CD4-positive, alpha-beta T cell (primary cell): ENCODE measurements at places on chromosomes 4 and X.

DNA sequence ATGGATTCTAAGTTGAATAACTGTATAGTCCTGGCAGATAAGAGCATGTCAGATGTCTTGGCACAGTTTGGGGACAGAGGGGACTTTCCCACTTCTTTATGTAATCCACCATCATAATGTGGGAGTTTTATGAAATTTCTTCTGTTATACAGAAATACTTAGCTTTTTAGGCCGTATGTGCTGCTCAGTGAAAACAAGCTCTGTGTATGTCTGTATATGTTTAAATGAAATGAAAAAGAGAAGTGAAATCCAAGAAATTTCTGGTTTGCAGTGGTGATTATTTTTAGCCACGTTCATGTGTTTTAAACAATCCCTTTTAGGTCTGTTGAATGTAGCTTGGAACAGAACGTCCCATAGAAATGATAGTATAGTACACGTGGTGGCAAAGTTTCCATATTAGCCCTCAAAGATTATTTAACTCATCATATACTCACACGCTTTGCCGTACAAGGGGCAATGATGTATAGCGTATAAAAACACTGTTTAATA, 41.0 kb downstream of the GAB1 start:
- no peak for DNase-seq

DNA sequence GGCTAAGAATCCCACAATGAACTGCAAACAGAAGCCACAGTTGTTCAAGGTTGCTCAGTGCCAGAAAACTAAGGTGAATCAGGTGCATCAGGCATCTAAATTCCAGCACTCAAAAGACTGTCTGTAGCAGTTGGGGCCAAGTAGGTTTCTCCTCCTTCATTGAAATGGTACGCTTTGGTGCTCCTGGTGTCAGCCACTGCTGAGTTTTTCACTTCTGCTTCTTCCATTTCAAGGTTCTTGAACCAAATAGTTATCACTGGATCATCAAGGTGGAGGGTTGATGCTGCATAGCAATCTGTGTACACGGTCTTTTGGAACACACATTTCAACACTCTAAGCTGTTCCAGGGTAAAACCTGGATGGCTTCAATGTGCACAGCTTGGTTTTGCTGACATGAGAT, 74.4 kb downstream of the TMA16 start:
- DNase-seq: no peak

GRCh38 chrX:134679221-134679620, 20.9 kb upstream of the PLAC1 start:
- no peak for DNase-seq

GRCh38 chr4:135485371-135485770, 1283.8 kb upstream of the PABPC4L start:
- no peak for DNase-seq

DNA sequence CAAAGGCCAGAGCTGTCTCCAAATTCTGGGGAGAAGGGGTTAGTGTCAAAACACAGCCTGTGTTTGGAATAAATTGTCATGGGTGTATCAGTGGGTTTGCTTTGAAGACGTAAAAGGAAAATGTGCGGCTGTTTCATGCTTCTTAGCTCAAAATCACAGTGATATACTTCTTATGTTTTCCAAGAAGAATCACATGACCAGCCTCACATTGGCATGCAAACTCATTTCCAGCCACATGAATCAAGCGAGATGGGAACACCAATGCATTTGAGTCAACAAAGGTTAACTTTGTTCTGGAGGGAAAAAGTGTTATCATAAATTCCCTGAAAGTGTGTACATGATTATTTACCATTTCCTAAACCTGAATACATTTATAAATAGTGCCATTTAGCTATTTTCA, 19.0 kb upstream of the SPP1 start:
- DNase-seq: no peak

DNA sequence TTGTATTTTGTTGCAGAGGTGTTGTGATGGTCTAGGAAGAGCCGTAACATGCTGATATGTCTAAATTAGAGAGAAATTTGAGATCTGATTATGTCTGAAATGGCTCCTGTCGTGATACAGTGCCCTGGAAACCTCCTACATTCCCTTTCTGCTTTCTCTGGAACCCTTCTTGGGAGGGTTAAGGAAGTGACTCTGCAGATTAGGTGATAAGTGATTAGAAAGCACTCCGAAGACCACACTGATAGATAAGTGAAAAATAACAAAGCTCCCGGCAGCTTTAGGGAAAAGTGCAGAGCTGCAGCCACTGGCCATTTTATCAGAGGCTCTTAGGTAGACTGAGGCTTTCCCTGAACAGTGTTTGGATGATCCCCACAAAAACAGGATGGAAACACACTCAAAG, 110.6 kb downstream of the MGST2 start:
- DNase-seq: no peak

- DNase-seq: no peak
These were observed 1333.9 kb upstream of the TENM3 start for GRCh38 chr4:180909279-180909678.

GRCh38 chrX:18119856-18120255, 100.8 kb downstream of the BEND2 start:
- DNase-seq: no peak

DNA sequence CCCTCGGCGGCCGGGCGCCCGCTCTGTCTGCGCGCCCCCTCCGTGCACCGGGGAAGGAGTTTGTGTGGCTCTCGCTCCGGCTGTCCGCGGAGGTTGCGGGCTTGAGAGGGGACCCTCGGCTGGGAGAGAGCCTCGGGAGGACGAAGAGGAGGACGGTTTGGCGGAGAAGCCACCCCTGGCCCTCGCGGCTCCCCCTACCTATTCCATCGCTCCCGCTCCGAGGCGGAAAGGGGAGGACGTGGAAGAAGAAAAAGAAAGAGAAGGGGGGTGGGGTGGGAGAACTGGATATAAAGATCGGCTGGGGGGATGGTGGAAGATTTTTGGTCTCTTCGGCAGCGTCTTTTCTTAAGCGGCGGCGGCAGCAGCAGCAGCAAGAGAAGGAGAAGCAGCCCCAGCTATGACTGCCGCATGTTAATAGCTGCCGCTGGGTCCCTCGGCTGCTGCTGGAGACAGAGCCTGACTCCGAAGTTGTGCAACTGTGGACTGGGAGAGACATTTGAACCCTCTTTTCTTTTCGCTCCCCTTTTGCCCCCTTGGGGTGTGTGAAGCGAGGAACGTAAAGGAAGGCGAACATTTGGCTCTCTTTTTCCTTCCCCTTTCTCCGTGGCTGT, 895 bp downstream of the ADGRL3 start:
- DNase-seq: no peak

GRCh38 chrX:109926118-109926517, 76.8 kb upstream of the TMEM164 start:
- no peak for DNase-seq

- DNase-seq: no peak
These were observed 145.6 kb upstream of the GATB start for GRCh38 chr4:151906438-151906837.

- DNase-seq: no peak
These were observed 31.7 kb upstream of the SPRY1 start for GRCh38 chr4:123364906-123365305.

DNA sequence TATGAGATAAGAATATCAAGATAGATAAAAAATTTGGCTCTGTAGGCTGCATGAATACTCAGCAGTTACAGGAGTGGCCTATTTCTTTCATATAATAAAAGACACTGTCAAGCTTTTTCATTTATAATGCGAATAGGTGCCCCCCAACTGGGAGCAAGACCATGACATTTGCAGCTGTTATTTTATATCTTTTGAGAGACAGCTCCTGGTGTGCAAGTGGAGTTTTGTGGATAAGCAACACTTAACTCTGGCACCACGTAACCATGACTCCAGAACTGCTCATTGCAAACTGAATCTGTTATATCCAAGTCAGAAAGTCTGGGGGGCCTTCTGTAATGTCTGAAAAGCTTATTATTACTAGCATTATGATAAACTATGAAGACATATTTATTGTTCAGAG, 1372.4 kb downstream of the C4orf33 start:
- DNase-seq: no peak

DNA sequence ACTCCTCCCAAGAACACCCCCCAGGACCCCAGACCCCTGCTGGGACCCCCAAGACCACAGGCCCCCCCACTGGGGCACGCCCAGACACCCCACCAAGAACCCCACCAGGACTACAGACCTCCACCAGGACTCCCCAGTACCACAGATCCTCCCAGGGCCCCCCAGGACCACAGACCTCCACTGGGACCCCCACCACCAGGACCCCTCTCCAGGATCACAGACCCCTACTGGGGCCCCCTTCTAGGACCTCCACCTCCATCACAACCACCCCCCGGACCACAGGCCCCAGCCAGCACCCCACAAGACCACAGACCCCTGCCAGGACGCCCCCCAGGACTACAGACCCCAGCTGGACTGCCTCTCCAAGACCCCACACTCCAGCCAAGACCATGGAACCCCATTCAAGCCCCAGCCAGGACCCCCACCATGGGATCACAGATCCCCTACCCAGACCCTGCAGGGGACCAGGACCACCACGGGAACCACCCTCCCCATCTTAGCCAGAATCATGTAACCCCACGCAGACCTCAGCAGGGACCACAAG, 855 bp upstream of the DHRSX start:
- DNase-seq: no peak

- no peak for DNase-seq
These were observed 71.6 kb downstream of the AMOT start for GRCh38 chrX:112769034-112769433.

GRCh38 chr4:83852085-83852451, 316.2 kb downstream of the GPAT3 start:
- no peak for DNase-seq

DNA sequence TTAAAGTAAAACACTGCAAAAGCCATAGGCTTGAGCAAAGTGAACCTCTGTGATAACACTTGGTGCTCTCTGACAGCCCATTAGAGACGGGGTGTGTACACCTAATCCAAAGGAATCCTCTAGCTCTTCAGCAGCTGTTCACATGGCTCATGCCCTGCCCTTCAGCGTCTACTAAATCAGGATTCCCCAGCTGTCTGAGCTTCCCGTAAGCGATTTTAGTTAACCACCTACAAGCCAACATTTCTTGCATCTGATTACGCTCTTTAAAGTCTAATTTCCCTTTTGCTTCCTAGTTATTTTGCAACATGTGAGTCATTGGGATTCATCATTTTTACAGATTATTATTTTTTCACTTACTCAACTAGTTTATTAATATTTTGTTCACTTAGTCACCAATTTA, 6.5 kb downstream of the DMD start:
- DNase-seq: no peak

DNA sequence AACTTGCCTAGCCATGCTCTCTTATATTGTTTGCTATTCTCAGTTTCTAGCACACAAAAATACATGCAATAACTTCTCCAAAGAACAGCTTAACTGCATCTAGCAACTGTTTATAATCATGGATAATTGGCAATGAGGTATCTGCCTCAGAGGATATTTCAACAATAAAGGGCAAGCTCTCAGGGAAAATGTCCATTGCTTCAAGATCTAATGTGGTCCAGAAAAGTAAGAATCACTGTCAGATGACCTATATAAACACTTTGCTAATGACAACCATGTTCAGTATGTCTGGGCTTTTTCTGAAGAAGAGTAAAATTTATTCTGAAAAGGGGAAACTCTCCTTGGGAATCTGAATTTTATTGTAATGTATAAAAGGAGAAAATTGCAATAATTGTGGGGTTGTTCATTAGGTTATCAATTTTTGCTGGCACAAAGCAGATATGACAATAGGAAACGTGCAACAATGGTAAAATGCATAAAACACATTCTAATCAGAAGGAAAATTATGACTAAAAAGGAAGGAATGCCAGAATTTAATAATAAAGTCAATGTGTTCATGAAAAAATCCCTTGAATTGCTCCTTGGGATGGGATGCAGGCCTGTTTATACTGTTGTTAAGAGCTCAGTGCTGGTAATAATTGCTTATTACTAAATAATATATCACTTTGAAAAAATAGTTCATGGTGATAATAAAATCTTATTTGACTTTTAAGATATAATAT, 90.3 kb downstream of the ANTXR2 start:
- no peak for DNase-seq

GRCh38 chr4:106301393-106302061, 14.5 kb downstream of the TBCK start:
- no peak for DNase-seq

DNA sequence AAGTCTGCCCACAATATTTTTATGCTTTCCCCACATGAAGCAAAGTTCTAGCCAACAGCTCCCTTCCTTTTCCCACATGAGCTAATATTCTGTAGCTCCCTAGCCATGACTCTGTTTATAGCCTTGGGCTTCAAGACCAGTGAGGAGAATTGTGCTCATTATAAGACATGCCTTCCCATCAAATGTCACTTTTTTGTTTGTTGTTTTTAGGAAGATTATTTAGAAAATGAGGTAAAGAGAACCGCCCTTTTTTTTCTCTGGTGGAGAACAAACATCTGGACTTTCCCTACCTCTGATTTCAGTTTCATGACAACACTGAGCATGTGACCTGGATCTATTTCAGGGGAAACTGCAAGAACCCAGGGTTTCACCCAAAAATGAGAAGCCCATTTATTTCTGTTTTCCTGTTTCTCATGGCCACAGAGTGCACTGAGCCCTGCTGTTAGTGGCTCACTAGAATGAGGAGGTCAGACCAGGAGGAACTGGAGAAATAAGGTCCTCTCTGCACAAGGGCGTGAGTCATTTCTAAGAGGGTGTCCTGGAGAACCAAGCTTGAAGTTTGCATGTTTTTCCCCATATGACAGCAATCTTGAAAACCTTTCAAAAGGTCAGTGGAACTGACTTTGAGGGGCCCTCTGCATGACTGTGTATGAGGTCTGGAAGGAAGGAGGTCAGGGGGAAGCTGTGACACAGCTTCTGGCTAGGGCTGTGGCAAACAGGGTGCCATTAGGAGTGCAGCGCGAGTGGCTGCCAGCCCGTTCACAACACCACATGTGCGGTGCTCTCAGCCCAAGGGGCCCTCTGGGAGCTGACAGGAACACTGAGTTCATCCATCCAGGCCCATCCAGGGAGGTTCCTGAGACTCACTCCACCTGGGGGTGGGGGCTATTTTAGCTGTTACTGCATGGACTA, 55.2 kb downstream of the CHST7 start:
- no peak for DNase-seq

GRCh38 chr4:147741190-147741788, 9.4 kb downstream of the ARHGAP10 start:
- no peak for DNase-seq

- no peak for DNase-seq
These were observed 57.8 kb downstream of the SOD3 start for GRCh38 chr4:24853142-24853541.

- no peak for DNase-seq
These were observed 4.6 kb downstream of the NOA1 start for GRCh38 chr4:56972809-56973208.

DNA sequence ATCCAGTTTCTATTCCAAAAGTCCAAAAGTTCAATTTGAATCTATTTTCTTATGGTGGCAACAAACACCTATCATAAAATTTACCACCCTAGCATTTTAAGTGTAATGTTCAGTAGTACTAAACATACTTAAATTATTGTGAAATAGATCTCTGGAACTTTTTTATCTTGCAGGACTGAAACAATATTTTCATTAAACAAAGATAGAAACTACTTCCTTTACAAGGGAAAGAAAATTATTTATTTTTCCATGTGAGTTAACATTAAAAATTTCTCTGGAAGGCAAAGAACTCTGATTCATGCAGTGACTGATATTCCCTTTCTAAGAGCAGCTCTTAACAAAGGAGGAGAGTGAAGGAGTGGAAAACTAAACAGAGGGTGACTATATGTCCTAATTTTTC, 40.2 kb downstream of the ADH7 start:
- no peak for DNase-seq
